Suprapubic skin (tissue), 4 donors: ENCODE measurements at places on chromosomes 16 and 17. TPM values are rescaled to one million over a fixed set of nuclear protein-coding genes. Genes with fewer than 3 reads are reported as not detected.

DNA sequence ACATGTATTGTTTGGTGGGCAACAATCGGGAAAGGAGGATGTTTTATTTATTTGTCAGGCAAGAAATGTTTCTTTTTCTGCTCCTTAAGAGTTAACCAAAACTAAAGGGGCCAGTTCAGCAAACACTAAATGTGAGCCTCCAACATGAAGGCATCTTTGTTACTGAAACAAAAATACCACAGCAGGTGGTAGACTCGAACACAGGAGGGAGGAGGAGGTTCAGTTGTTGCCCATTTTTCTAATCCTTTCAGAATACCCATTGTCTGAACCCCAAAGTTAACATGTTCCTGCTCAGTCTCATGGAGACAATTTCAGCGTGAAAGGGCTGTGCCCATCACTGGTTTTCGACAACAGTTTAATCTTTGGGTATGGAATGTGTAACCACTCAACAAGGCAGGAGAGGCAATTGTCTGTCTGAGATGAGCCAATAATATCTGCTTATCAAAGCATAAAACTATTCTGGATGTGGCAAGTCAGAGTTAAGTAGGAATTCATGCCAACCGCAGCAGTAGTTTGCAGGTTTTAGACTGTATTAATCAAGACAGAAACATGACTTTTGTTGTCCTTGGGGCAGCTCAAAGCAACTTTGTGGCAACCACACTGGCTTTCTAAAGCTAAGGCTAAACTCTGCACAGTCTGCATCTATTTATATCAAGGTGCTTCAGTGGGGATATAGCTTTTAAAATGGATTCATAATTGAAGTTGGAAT lies 211.7 kb downstream of the FTO start:
- H3K27me3 ChIP-seq = no peaks in the 10 kb centered on the region
- no peaks in the 10 kb centered on the region for H3K36me3 ChIP-seq
- H3K4me1 ChIP-seq = peaks cover 12% of the 10 kb centered on the region
- no peak for DNase-seq

DNA sequence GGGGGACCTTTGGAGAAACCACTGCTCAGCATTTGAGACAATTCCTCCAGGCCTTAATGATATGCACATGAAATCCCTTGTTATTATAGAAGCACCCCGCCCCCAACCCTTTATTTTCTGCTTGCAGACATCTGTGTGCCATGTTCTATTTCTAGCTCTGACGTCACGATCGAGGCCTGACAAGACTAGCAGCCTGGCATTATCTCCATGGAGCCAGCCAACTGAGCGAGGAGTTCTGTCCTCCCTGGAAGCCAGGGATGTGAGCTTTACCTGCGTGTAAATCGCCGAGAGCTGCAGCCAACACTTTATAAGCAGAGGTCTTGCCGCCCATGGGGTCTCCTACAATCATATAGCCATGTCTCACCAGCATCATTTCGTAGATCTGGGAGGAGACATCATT lies 116.9 kb downstream of the DNAH3 start:
- H3K27ac ChIP-seq = no peak overlapping the region
- no peaks in the 10 kb centered on the region for H3K36me3 ChIP-seq
- H3K4me1 ChIP-seq = no peaks in the 10 kb centered on the region
- DNase-seq = no peak
- H3K27me3 ChIP-seq = no peaks in the 10 kb centered on the region

DNA sequence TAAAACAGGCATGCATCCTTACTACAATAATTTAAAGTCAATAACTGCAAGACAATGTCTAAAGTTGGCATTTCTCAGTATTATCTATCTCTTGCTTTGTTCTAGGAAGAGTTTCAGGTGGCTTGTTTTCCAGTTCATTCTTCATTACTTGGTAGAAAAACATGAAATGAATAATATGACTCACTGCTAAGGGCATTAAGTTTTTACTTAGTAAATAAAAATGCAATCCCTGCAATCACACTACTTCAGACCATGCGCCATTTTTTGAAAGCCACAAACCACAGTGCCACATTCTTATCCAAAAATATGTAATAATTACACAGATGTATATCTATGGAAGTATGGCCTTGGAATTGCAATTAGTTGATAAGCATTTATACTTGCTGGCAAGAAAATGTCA lies 55.4 kb downstream of the CREBBP start:
- H3K27ac ChIP-seq = no peak overlapping the region
- H3K36me3 ChIP-seq = no peaks in the 10 kb centered on the region
- H3K27me3 ChIP-seq = no peaks in the 10 kb centered on the region
- H3K4me3 ChIP-seq = no peak overlapping the region
- no peak for DNase-seq

PLXDC1 gene
- total RNA-seq = 14.1 TPM

GRCh38 chr17:65918916-65919315 lies 273.0 kb downstream of the CEP112 start:
- peaks cover 9% of the 10 kb centered on the region for H3K4me1 ChIP-seq
- H3K4me3 ChIP-seq = no peak overlapping the region
- peak overlapping the region; percentile 0 for H3K27ac ChIP-seq
- H3K36me3 ChIP-seq = no peaks in the 10 kb centered on the region

- no peak for DNase-seq
- H3K4me3 ChIP-seq = no peak overlapping the region
- no peaks in the 10 kb centered on the region for H3K27me3 ChIP-seq
- peaks cover 33% of the 10 kb centered on the region for H3K4me1 ChIP-seq
- H3K36me3 ChIP-seq = no peaks in the 10 kb centered on the region
- H3K27ac ChIP-seq = no peak overlapping the region
Measured at GRCh38 chr16:87371261-87371866, 12.2 kb downstream of the FBXO31 start.

FN3KRP gene
- 15.9 TPM for total RNA-seq

- H3K27ac ChIP-seq = no peak overlapping the region
- H3K27me3 ChIP-seq = no peaks in the 10 kb centered on the region
- H3K36me3 ChIP-seq = peaks cover 11% of the 10 kb centered on the region
Measured at GRCh38 chr17:42138749-42139492, 15.9 kb downstream of the RAB5C start.

ITGB3 gene
- 6.4 TPM for total RNA-seq

TAF1C gene
- total RNA-seq = 75.5 TPM

TBC1D3G gene
- total RNA-seq = not detected

- no peaks in the 10 kb centered on the region for H3K27me3 ChIP-seq
- H3K27ac ChIP-seq = no peak overlapping the region
- peaks cover 40% of the 10 kb centered on the region for H3K36me3 ChIP-seq
- DNase-seq = no peak
- H3K4me1 ChIP-seq = peaks cover 13% of the 10 kb centered on the region
Measured at GRCh38 chr16:15874745-15875314, 13.6 kb downstream of the CEP20 start.

DNA sequence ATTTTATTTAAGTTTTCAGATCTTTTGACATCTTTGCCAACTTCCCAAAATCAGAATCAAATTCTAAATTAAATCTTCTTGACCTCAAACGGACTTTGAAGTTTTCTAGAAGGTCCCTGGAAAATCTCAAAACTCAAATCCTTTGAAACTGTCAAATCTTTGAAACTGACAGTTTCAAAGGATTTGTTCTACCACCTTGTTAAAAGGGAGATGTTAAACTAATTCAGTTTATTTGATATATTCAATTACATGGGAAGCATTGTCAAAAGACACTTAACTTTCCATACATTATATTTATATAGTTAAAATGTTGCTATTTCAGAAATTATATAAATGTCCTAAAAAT lies 3.4 kb upstream of the DPEP1 start:
- no peaks in the 10 kb centered on the region for H3K36me3 ChIP-seq
- H3K4me3 ChIP-seq = no peak overlapping the region
- no peak for DNase-seq
- peaks cover 5% of the 10 kb centered on the region for H3K4me1 ChIP-seq
- H3K27me3 ChIP-seq = peaks cover 7% of the 10 kb centered on the region

DNA sequence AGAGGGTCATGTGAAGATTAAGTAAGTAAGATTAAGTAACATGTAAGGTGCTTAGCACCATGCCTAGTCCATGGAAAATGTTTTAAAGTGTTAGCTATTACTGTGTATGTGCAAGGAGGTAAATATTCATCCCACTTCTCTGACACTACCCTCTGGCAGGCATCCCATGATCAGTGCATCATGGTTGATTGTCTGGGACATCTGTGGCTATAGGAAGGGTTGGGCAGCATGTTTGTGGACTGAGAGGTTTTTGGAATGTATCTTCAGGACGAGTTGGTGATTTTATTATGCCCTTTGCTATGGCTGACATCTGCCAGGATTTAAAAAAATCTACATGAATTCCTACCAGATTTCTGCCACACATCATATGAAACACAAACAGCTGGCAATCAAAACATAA lies 6.5 kb upstream of the TAOK1 start:
- no peak overlapping the region for H3K4me3 ChIP-seq
- peaks cover 10% of the 10 kb centered on the region for H3K4me1 ChIP-seq
- H3K27me3 ChIP-seq = no peaks in the 10 kb centered on the region
- DNase-seq = no peak
- H3K36me3 ChIP-seq = no peaks in the 10 kb centered on the region

- no peaks in the 10 kb centered on the region for H3K27me3 ChIP-seq
- DNase-seq = peak; percentile 94
- peak overlapping the region; percentile 19 for H3K4me3 ChIP-seq
- H3K27ac ChIP-seq = peak overlapping the region; percentile 94
- H3K36me3 ChIP-seq = no peaks in the 10 kb centered on the region
Measured at GRCh38 chr17:76529224-76530094, 8.1 kb downstream of the CYGB start.

FBXL19 gene
- total RNA-seq = 24.1 TPM

HAGH gene
- total RNA-seq = 50.1 TPM

BRIP1 gene
- 0.60 TPM for total RNA-seq

DNA sequence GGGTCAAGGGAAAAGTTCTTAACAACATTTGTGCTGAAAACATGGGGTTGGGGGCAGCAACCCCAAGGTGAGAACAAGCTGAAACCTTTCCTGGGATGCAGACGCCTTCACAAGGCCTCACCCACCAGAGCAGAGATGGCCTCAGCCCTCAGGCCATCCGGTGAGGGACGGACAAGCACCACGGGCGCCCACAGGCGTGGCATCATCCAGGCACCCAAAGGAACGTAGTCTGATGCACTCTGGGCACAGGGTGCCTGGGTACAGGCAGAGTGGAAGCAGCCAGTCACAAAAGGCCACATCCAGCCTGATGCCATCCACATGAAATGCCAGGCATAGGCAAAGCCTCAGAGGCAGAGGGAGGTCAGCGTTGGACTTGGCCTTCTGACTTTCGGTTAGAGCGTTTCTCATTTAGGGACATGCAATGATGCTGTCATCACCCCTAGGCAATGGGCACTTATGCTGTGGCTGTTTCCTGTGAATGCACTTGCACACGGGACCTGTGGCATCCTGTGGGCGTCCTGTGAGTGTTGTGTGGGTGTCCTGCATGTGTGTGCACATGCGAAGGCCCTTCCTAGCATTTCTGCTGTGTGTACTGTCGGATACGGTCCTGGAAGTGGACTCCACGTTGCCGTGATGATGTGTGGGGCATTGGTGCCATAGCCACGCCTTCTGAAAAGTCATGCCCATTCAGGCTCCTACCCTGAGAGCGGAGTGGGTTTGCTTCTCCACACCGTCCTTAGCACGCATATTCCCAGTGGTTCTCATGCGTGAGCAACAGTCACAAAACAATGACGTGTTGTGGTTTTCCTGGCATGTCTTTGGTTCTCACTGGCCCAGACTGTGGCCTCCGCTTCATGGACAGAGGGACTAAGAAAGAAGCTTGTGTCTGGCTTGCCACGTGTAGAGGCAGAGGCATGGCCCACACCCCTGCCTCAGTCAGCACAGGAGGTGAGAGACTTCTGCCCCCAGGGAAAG lies 52.7 kb upstream of the ZNF469 start:
- no peak for DNase-seq
- H3K36me3 ChIP-seq = no peaks in the 10 kb centered on the region
- no peak overlapping the region for H3K27ac ChIP-seq
- no peak overlapping the region for H3K4me3 ChIP-seq

DNA sequence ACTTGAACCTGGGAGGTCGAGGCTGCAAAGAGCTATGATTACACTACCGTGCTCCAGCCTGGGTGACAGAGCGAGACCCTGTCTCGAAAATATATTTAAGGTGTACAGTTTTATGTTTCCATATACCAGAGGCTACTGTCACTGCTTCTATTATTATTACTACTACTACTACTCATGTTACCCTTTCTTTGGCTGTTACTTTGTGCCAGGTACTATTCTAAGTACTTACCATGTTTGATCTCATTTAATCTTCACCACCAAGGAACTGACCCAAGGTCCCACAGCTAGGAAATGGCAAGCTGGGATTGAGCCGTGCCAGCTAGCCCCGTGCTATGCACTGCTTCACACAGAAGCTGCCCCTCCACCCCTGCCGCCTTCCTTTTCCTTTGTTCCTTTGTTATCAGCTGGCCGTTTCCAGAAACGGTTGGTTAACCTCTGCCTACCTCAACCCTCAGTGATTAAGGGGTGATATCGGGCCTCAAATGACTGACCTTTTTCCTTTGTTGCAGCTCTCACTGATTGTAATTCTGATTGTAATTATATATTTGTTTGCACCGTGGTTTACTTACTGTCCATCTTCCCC lies 78.4 kb downstream of the ABCC1 start:
- no peaks in the 10 kb centered on the region for H3K27me3 ChIP-seq
- no peaks in the 10 kb centered on the region for H3K36me3 ChIP-seq
- peaks cover 38% of the 10 kb centered on the region for H3K4me1 ChIP-seq
- H3K4me3 ChIP-seq = no peak overlapping the region
- peak overlapping the region; percentile 38 for H3K27ac ChIP-seq
- no peak for DNase-seq

DNA sequence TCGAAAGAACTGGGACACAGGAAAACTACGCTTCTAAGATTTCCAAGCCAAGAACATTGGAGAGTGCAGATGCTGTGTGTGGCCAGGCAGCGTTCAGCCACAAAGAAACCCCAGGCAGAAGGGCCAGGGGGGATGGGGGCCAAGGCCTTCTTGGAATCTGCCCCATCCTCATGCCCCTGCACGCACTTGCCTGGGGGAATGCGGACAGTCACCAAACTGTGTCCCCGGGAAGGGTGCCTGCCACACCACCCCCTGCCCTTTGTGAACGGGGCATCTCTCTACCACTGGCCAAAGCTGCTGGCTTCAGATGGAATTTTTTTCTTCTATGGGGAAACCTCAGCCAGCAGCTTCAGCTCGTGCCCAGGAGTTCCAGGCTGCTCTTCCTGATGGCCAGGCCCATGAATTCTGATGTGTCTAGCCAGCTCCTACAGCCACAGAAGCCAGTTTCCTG lies 32.0 kb upstream of the DNAH17 start:
- H3K4me1 ChIP-seq = no peaks in the 10 kb centered on the region
- no peak overlapping the region for H3K4me3 ChIP-seq
- no peak overlapping the region for H3K27ac ChIP-seq
- no peaks in the 10 kb centered on the region for H3K27me3 ChIP-seq
- no peaks in the 10 kb centered on the region for H3K36me3 ChIP-seq

SLC16A6 gene
- total RNA-seq = 10.0 TPM

DNA sequence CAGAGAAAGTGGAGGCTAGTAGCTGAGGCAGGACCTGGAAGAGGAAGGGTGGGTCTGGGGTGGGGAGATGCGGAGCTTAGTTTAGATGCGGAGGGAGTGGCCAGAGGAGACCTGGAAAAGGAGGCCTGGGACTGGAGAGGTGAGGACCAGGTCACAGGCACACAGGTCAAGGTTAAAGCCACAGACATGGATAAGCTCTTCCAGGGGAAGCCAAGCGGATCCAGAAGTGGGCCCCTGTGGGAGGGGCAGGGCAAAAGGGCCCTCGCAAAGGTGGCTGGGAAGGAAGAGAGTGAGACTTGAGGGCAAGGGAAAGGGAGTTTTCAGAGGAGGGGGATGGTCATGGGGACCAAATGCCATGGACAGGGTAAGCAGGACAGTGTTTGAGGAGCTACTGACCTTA lies 13.9 kb upstream of the MLLT6 start:
- DNase-seq = no peak
- H3K36me3 ChIP-seq = no peaks in the 10 kb centered on the region
- no peak overlapping the region for H3K4me3 ChIP-seq
- H3K4me1 ChIP-seq = peaks cover 12% of the 10 kb centered on the region
- H3K27me3 ChIP-seq = no peaks in the 10 kb centered on the region
- no peak overlapping the region for H3K27ac ChIP-seq

KRT39 gene
- total RNA-seq = 13.3 TPM
